Mesenteric fat pad (tissue), 1 donor: ENCODE measurements at places on chromosomes 4 and X. TPM values are rescaled to one million over a fixed set of nuclear protein-coding genes. Genes with fewer than 3 reads are reported as not detected.
A peak's percentile ranks its signal among the peaks of the same experiment; 100 is the strongest.

NALF2 gene
- 0.32 TPM for total RNA-seq

- DNase-seq = no peak
Observed at GRCh38 chr4:87884976-87885549, 52.3 kb downstream of the MEPE start.

DNA sequence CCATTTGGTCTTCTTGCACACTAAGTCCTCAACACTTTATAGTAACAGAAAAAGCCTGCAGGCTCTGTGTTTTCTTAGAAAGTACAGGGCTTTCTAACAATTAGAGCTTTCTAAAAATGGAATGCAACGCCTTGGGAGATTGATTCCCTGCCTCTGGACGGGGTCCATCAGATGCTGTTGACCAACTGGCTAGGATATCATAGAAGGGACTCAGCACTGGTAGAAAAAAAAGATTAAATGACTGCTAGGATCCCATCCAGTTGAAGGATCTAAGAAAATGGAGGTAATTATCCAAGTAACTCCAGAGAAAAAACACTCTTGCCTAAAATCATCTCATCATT lies 39.5 kb downstream of the USP46 start:
- DNase-seq = no peak

EDA2R gene
- 1.2 TPM for total RNA-seq

TBX22 gene
- not detected for total RNA-seq

DNA sequence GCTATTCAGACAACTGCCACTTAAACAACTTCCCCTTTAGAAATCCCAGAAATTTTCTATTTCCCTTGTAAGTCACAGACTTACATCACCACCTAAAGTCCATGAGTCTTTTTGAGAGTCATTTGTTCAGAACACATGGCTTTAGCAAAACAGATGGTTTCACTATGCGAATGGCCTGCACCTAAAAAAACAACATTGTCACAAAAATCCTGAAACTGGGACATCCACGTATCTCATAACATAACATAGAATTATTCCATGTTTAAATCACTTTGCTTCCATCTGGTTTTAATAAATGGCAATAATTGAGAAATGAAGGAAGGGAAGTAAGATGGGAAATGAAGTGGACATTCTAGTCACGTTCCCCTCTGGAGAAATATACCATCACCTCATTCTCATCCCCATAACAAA lies 155.3 kb upstream of the EDNRA start:
- no peak for DNase-seq

DNA sequence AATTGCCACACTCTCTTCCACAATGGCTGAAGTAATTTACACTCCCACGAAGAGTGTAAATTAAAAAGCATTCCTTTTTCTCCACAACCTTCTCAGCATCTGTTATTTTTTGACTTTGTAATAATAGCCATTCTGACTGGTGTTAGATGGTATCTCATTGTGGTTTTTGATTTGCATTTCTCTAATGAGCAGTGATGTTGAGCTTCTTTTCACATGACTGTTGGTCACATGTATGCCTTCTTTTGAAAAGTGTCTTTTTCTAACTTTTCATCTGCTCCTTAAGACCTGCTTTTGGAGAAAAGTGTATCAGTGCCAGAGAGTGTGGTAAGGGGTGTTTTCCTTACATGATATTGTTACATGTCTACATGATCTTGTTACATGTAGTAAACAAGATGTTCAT lies 25.7 kb downstream of the GUCY1A1 start:
- DNase-seq = no peak

DNA sequence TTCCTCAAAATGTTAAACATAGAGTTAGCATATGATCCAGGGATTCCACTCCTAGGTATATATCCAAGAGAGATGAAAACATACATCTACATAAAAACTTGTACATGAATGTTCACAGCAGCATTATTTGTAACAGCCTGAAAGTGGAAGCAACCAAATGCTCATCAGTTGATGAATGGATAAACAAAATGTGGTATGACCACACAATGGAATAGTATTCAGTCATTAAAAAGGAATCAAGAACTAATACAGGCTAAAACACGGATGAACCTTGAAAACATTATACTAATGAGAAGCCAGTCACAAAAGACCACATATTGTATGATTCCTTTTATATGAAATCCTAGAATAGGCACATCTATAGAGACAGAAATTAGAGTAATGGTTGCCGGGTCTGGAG lies 42.7 kb upstream of the IQSEC2 start:
- DNase-seq = no peak

DNA sequence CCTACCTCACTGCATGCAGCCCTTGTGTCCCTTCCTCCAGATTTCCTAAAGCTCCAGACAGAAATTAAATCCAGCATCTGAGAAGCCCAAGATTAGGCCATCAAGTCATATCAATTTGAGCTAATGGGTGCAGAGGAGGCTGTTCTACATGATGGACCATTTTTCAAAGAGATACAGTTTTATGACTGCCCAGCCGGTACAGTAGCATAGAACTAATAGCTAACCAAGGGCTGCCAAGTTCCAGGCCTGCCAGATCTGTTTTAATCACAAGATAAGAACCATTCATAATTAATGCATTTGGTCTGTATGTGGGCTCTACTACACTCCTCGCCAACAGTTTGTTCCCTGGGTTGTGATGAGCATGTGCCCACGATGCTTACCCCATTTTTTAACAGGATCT lies 73.9 kb upstream of the PLAC1 start:
- DNase-seq = no peak

DNA sequence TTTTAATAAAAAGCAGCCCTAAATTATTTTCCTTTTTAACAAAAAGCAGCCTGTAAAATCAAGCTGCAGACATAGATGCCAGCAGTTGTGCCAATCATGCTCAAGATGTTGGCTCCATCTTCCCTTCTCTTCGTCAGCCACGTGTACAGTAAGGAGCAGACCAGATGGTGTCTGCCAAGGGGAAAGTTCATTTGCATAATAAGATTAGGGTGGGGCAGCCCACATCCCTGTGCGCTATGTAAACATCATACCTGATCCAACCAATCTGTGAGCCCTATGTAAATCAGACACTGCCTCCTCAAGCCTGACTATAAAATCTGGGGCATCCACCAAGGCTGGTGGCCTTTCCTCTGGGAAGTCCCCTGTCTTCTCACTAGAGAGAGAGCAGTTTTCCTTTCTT lies 23.1 kb upstream of the C1GALT1C1 start:
- no peak for DNase-seq

GRCh38 chrX:46628460-46629371 lies 55.2 kb downstream of the CHST7 start:
- no peak for DNase-seq

DNA sequence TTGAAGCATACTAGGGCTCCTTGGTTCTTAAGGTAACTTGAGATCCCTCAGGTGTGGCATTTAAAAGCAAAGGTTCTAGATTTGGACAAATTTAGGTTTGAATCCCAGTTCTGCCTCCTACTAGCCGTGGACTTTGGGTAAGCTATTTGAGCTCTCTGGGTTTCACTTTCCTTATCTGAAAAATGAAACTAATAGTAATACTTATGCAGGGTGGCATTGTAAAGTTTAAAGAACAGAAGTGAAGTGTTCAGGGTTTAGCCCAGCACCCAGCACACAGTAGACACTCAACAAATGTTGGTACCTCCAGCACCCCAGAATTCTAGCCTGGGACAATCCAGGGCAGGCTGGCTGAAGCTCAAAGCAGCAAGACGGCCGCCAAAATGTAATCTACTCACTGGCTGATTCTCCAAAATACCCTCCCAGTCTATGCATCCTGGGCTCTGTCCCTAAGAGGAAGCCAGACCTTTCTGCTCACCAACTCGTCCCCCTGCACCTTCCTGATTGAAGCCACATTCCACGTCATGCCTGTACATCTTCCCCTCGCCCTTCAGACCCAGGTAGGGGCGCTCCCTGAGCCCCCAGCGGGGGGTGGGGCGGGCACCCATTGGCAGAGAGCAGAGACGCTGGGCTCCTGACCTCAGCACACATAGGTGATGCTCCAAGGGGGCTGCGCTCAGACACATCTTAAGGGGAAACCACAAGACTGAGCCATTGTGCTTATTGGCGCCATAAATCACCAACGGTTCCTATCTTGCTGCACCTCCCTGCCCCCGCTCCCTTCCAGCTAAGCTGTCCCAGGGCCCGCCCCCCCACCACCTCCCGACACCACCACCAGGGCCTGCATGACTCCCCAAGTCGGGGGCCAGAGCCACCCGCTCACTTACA lies 160.6 kb downstream of the BCOR start:
- no peak for DNase-seq

- no peak for DNase-seq
Observed at GRCh38 chr4:45453258-45453853, 670.5 kb downstream of the GABRG1 start.

DNA sequence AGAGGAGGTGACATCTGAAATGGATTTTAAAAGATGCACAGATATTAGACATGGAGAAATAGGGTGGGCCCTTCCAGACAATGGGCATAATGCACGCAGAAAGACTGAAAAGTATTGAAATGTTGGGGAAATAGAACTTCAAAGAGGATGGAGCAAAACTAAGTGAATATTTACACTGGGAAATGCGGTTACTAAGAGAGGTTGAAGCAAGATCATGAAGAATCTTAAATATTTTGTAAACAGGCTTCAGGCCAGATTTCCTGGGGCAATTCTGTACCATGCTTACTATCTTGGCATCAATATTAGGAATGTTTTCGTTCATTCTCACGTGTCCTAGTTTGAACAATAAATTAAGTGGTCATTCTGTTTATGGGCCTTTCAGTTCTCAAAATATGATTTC lies 216.3 kb downstream of the ADAMTS3 start:
- DNase-seq = no peak

DNA sequence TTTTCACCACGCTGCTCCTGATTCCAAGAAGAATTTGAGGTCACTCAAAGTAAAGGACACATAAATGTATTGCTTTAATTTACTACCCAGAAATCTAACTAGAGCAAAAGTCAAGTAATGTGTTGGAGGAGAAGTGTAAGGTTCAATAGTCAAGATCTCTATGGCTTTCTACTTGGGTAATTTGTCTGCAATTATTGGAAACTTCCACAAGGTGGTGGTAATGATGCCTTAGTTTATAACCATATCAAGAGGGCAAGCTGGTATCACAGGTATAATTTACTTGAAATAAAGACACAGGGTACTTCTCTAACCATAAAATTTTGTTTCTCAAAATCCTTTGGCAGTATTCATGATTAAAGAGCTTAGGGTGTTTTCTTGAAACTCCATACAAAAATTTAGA lies 10.2 kb upstream of the GRIA3 start:
- no peak for DNase-seq

LRRC66 gene
- total RNA-seq = 0.42 TPM

MAOA gene
- total RNA-seq = 232 TPM

AFAP1 gene
- total RNA-seq = 33.9 TPM

ZNF141 gene
- total RNA-seq = 18.8 TPM

DNA sequence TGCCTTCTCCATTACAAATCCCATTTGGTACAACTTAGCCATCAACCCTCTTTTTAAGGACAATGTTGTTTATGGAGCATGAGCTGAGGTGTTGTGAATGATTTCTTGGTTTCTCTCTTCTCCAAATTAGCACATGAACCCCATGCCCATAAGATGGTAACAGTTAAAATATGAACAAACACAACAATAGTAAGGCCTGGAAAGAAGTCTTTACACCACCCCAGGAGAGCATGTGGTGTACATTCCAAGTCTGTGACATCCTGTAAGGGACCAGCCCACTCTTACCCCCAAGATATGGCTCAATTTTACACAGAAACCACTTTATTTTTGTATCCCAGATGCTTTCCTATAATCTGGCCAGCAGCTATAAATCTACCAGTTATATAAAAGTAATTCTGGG lies 226.1 kb downstream of the COX18 start:
- no peak for DNase-seq

DNA sequence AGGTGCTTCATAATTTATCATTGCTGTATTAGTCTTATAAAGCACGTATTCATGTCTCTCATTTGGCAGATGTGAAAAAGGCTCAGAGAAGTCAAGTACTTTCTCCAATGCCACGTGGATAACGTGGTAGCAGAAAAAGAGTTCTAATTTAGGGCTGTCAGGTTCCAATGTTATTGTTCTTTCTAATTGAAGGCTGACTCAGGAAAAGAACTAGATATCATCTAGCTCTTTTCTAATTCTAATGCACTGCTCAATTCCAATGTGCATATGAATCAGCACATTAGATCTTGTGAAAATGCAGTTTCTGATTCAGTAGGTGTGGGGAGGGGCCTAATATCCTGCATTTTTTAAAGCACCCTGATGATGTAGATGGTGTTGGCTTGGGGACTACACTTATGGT lies 22.8 kb downstream of the AGA start:
- DNase-seq = no peak

IQCM gene
- total RNA-seq = not detected

GDI1 gene
- 82.6 TPM for total RNA-seq

DNA sequence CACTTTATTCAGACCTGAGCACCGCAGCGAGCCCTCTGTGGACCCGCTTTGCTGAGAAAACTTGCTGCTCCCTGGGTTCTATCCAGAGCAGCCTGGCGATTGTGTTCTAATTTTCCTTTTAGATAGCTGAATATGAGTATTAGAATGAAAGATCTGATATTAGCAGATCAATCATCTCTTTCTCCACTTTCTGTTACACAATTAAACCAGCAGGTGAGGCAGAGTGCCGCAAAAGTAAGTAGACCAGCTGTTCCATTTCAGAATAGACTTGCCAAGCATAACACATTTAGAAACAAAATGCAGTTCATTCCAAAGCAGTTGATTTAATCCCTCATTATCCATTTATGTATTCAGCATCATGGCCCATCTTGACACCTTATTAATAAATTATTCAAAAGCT lies 58.6 kb downstream of the PALLD start:
- no peak for DNase-seq

SMIM31 gene
- not detected for total RNA-seq

- peak; percentile 8 for DNase-seq
Observed at GRCh38 chrX:1902901-1903235, 288.0 kb downstream of the ASMT start.

- no peak for DNase-seq
Observed at GRCh38 chr4:59314637-59315036, 1885.5 kb upstream of the ADGRL3 start.

FMR1NB gene
- total RNA-seq = not detected

GRCh38 chr4:35734381-35735098 lies 509.8 kb downstream of the ARAP2 start:
- DNase-seq = no peak

- no peak for DNase-seq
Observed at GRCh38 chrX:118579417-118579816, 83.8 kb downstream of the DOCK11 start.

DNA sequence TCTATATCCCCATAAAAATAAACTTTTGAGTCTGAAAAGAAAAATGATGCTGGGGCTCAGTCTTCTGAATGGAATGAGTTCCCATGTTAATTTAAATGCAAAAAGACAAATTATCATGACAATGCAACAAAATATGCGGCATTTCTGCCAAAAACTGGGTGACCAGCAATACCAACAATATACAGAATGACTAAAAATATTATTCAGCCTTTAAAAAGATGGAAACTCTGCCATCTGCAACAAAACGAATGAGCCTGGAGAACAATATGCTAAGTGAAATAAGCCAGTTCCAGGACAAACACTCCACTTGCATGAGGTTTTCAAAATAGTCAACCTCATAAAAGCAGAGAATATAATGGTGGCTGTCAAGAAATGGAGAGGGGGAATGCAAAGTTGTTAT lies 558.5 kb downstream of the IL15 start:
- DNase-seq = no peak

UNC5C gene
- 0.35 TPM for total RNA-seq
